HS-5 (cell line): ENCODE measurements at places on chromosomes 7 and 10.

GRCh38 chr7:6526997-6527378 is 24.3 kb downstream of the GRID2IP start:
- DNase-seq = no peak

- no peak for DNase-seq
These were observed 2.6 kb upstream of the MBL2 start for GRCh38 chr10:52775132-52775647.

GRCh38 chr10:7337431-7338171 is 73.2 kb downstream of the SFMBT2 start:
- no peak for DNase-seq

DNA sequence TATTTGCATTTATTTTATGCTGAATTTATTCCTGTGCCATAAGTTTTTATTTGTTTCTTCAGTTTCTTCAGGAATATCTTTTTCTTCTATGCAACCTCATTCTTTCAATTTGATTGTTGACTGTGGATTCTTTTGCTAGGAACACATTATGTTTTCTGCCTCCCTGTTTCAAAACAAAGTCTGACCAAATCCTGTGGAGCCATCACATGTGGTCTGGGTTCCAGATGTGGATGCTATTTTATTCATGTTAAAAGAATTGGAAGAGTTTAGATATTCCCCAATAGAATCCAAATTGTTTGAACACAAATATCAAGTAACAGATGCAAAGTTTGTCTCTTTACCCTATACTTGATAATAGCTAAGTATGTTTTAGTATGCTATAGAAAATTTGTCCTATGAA is 56.8 kb upstream of the LRRC17 start:
- no peak for DNase-seq

DNA sequence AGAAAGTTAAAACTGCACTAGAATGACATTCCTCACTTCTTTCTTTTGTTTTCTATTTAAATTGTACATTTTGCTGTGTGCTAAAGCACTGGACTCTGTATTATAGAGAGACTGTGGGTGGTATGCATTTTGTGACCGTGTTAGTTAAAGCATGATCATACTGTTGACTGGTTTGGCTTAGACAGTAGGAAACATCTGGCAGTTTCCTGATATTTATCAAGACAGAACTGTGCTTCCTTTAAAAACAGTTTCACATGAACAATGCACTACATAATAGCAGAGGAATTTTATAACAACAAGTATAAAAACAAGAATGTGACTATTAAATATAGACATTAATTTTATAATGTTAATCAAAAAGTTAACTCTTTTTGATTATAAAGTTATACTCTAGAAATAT is 23.1 kb downstream of the GNG11 start:
- no peak for DNase-seq

- DNase-seq = no peak
These were observed 3.0 kb upstream of the TECPR1 start for GRCh38 chr7:98254951-98255610.

DNA sequence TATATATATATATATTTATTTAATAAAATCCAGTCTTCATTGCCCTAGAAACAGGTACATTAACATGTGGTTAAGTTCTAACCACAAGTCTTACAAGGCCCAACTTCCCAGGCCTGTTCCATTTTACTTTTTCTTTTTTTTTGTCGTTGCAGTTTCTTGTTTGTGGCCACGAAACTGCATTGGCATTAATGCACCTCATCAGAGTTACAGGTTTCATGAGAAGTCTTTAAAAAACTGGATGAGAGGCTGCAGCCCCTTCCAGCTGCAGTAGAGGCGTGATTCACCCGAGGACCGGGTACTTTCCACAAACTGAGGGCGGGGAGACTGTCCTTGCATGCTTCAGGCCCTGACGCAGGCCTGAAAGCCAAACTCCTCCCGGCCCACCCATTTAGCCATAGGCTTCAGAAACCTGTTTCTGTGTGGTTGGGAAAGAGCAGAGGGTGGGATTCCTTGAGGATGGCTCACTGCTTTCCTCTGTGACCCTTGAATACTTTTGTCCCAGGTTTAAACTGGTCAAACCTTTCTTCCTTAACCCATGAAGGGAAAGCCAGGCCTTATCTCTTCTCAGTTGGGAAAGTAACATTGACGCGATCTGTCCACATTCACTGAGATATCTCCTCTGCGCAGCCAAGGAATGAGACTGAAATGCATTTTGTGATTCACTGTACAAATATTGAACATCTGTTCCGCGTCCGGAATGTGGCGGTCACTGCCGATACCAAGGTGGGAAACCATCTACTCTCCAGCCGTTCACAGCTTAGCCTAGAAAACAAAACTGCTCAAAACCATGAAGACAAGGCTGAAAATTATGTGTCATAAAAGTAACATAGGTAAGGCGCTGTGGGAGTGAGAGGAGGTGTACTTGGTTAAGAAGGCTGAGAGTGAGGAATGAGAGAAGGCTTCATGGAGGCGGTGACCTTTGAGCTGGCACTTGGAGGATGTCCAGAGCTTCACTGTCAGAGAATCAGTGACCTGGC is 311.7 kb downstream of the GATA3 start:
- no peak for DNase-seq

DNA sequence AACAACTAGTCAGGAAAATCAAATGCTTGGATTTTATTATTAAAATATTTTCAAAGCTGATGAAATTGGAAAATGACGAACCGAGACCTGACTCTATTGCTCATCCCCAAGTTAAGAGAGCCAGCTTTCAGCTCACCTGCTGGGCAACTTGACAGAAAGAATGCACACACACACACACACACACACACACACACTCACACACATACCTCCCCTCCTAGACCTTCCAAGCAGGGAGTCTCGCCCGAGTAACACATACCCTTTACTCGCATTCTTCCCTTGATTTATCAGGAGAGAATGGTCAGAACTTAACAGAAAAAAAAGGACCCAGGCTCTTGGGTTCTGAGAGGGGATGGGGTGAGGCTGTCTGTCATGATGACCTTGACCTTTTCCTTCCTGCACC is 19.1 kb downstream of the GPRIN2 start:
- DNase-seq = no peak

- no peak for DNase-seq
These were observed at the start of gene TMEM140 for GRCh38 chr7:135147899-135148721. Gene TMEM140, plus strand, starts transcription at chr7:135148072. Its CDS starts 16,370 bp downstream, at chr7:135164442.

DNA sequence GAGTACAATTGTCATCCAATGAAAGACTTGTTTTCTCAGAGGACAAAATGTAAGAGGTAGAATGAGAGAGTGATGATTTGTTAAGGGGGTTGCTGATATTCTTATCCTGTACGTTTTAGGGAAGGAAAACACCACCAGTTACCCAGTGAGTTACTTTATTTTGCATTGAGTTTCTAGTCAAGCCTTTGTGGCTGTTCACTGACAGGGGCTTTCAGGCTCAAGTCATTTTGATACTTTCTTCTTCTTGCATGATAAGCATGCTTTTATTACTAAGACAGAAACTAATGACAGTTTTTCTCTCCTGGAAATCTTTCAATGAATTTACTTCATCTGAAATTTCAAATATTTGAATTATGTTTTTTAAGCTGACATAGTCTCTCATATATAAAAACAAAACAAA is 710.2 kb upstream of the POM121L12 start:
- DNase-seq = no peak

DNA sequence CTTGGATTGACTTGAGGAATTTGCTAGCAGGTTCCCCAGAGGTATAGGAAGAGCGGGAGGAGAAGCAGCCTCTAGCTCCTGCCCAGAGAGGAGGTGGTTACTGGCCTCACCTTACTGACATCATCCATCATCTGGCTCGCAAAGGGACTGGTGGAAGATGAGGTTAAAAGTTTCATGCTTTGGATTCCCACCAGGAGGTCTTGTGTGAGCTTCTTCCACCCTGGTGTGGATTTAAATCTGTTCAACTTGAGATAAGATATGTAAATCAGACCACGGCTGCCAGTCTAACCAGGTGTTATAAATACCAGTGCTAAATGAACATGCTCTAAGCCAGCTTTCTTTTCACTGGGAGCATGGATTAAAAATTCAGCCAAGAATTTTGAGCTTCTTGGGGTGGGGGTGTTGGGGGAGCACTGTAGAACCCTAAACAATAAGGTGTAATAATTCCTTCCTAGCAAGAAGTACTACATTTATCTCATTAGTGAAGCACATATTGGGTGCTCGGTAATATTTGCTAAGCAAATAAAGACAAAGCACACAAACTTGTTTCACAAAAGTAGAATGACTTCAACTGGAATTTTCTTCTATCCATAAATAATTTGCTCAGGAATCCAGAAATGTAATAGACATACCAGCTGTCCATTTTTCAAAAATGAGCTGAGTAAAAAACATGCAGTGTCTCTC is 7.8 kb downstream of the PROSER2 start:
- no peak for DNase-seq
